Activated T-cell treated with anti-CD3 and anti-CD28 coated beads for 24 hours (primary cell): ENCODE measurements at places on chromosomes 4 and X.
A peak's percentile ranks its signal among the peaks of the same experiment; 100 is the strongest.

DNA sequence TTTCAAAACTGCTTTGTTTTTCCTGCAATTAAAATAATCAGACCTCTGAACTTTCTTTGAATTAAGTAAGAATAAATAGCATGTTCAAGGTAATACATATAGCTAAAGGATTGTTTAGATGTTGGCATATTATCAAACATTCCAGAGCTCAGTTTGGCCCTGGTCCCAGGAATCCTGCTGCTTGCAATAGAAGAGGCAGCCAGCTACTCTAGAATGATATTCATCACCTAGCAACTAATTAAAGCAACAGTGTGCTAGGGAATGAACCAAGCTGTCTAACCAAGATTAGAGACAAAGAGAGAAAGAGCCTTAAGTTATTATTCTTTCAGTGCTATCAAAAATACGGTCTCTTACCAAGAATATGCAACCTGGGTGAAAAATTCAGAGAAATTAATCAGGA is 460.9 kb downstream of the GABRG1 start:
- no peak for DNase-seq

- peak; percentile 35 for DNase-seq
These were observed 149.8 kb downstream of the STIM2 start for GRCh38 chr4:27010334-27010940.

- DNase-seq = no peak
These were observed 62.2 kb upstream of the TNIP3 start for GRCh38 chr4:121226362-121226761.

GRCh38 chrX:129585691-129586090 is 45.6 kb downstream of the OCRL start:
- DNase-seq = no peak

DNA sequence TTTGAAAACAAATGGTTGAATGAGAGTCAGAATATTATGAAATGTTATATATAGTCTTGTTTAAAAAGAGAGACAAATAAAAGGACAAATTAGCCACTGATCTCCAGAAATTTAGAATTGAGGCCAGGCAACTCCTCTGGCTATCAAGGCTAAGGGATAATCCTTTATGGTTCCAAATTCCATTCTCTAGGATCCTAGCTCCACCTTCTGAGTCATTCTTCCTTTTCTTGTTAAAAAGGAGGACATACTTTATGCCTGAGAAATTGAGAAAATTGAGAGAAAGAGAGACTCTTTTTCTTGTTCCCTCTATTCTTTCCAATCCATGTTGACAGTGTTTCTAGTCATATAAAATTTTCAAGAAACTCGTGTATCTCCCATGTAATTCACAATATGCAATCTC is 1299.5 kb downstream of the FSTL5 start:
- DNase-seq = no peak

DNA sequence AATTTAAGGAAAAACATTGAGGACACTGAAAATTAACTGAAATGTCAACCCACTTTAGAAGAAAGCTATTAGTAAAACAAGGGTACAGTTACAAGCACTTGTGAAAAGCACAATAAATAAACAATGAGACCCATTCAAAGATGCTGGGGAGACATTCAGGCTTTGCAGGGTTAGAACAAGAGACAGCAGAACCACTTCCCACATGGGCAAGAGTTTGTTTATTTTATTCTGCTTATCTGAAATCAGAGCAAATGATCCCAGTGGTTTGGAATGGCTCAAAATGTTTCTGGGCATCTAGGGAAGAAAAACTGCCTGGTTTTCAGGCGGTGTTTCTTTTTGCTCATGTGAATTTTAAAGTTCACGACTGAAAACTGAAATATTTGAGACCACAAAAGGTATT is 42.4 kb downstream of the PPP3CA start:
- DNase-seq = no peak

DNA sequence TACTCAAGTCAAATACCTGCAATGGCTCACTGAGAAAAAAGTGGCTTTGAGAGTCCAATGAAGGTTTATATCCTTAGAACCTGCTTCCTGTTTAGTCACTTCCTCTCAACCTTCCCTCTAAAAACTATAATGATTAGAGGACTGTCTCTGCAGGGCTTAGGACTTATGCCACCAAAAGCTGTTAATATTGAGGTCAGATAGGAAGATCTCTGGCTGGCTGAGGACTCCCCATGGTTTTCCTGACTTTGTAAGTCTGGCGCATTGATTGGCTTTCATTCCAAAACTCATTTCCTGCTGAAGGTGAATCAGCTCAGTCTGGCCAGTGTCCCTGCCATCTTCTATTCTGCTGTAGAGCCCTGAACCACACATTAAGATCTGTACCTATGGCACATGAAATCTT is 140.9 kb upstream of the ANK2 start:
- no peak for DNase-seq

GRCh38 chr4:6529021-6529420 is 46.0 kb upstream of the MAN2B2 start:
- DNase-seq = no peak

DNA sequence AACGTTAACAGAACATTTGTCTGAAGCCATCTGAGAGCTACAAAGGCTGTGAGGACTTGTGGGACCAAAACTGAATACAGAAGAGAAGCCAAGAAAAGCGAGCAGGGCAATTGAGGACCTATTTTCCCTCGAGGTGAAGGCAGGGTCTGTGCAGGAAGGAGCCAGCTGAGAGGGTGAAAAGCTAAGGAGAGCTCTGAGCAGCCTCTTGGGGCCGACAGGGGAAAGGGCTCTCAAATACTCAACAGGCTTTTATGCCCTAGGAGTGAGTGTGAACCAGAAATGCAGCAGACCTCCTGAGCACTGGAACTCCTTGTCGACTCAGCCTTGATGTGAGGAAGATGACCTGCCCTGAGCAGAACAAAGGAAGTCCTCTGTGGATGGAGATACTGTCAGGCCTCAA is 54.2 kb downstream of the C4orf50 start:
- no peak for DNase-seq

DNA sequence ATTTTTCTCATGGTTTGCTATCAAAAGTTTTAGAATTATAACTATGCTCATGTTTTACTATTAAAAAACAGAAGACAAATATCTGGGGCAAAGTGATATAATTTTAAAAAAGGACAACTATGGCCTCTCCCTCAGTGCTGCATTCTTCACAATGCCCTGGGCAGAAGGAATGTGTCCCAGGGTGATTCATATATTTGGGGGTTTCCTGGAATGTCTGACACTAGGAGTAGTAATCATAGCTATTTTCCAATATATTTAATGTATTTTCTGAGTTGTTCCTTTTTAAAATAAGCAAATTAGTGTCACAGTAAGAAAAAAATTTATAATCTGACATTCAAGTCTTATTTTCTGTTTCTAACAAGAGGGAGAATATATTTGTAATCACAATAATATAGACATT is 281.7 kb downstream of the UNC5C start:
- DNase-seq = no peak

DNA sequence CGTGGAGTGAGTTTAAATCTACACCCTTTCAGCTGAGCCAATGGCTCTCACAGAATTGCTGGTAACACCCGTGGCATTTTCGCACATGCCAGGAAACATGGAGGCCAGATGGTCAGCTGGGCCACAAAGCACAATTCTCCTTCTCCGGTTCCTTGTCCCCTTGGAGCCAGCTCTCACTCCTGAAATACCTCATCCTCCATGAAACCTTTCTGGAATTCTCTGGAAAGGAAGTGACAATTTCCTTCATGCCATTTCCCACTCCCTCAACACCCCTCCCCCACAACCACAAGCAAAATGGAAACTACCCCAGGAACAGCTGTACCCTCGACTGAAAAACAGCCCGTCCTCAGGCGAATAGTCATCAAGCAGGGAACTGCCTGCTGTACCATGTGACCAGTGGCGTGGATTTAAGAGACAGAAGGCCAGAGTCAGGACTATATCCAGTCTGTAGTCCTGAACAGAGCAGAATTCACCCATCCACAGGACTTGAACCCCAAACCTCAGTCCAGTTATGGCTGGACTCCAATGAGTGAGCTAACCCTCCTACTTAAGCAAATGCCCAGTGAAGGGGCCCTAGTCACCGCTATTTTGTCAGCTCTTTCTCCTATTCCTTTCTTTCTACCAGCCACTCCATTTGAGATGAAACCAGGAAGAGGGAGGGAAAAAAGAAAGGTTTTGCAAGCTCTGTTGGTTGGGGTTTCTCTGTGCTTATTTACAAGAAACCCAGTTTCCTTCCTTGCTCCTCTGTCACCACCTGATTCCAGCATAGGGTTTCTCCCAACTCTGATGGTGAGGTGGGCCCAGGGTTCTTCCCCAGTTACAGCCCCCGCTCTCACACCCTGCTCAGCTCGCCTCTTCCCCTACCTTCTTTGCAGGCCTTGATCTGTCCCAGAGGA is 24.5 kb downstream of the ELF4 start:
- DNase-seq = no peak

GRCh38 chrX:63889001-63889400 is 104.0 kb upstream of the ARHGEF9 start:
- DNase-seq = no peak

GRCh38 chr4:189364032-189364449 is 576.6 kb upstream of the FRG1 start:
- DNase-seq = no peak

DNA sequence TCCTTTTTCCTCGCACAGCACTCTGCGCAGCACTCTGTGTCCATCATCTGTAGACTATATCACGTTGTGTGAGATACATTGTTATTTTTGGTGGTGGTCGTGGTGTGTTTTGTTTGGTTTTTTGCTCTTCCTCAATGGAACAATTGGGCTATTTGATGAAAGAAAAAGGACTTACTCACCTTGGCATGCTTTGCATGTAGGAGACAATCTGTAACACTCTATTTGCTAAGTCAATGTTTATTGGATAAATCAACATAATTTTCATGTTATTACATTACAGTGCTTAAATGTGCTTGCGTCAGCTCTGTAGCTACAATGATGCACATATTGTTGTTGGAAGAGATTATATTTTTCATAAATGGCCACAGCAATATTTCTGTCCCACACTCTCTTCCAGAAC is 12.5 kb upstream of the CD99 start:
- no peak for DNase-seq

GRCh38 chrX:33974676-33975075 is 157.4 kb downstream of the FAM47A start:
- no peak for DNase-seq

GRCh38 chr4:5524446-5525299 is 183.7 kb downstream of the EVC2 start:
- no peak for DNase-seq
